ENCODE measurements at places on chromosomes 11 and 22. TPM values are rescaled to one million over a fixed set of nuclear protein-coding genes. Genes with fewer than 3 reads are reported as not detected.

GRCh38 chr22:24938741-24939341, 7.7 kb downstream of the LHFPL7 start:
- DNase-seq: peak; percentile 43

PARVA gene
- 99.8 TPM for total RNA-seq

DNA sequence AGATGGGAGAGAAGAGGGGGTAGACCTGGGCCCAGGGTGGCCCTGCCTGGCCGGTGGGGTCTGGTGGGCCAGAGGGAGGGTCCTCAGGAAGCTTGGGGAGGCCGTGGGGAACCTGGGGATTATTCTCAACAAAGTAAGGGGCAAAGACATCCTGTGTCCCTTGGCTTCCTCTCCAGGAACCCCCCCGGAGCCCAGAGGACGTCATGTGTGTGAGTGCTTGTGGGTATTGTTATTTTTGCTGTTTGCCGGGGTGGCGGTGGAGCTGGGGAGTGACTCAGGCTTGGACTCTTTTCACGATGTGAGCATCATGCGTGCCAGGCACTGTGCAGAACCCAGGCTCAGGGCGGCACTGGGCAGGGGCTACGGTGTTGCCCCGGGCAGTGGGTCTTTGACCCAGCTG, 982 bp upstream of the SHANK3 start:
- DNase-seq: peak; percentile 56

MS4A7 gene
- not detected for total RNA-seq

ADM2 gene
- total RNA-seq: 0.69 TPM

- no peak for DNase-seq
Measured at GRCh38 chr11:128949791-128950454, 7.3 kb upstream of the TP53AIP1 start.

DNA sequence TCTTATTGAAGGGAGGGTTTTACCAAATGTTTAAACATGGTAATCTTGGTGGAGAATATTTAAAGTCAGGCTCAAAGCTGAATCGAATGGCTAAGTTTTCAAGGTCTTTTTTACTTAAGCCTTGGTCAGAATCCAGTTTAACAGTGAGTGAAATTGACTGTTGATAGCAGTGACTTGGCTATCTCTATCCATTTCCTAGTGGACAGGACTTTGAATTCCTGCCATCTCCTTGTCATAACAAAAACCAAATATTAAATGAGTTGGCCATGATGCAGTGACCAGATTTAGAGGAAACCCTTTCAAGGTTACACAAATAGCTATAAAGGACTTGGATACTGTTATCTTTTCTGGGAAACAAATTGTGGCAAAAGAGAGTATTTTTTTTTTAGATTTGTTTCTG, 92.0 kb downstream of the JRKL start:
- DNase-seq: no peak

PHLDB1 gene
- total RNA-seq: 183 TPM

SCGB1C1 gene
- total RNA-seq: not detected

PHOX2A gene
- total RNA-seq: not detected

WNT11 gene
- total RNA-seq: not detected

DNA sequence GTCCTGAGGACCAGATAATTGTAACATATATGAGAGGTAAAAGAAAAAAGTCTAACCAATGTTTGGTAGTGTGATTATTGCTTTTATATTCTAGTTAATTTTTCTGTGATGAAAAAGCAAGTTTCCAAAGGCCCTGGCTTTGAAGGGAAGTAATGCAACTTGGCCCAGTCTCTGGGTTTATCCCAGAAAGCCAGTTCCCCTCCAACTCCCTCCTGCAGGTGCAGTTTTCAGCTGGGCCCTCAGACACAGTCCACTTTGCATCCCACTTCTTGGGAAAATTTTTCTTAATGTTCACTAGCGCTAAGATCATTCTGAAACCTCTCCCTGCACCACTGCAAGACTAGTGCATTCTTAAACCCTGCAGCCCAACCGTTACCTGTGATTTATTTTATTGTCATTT, 586.8 kb downstream of the NTM start:
- DNase-seq: no peak

MMP11 gene
- total RNA-seq: 10.1 TPM

DNA sequence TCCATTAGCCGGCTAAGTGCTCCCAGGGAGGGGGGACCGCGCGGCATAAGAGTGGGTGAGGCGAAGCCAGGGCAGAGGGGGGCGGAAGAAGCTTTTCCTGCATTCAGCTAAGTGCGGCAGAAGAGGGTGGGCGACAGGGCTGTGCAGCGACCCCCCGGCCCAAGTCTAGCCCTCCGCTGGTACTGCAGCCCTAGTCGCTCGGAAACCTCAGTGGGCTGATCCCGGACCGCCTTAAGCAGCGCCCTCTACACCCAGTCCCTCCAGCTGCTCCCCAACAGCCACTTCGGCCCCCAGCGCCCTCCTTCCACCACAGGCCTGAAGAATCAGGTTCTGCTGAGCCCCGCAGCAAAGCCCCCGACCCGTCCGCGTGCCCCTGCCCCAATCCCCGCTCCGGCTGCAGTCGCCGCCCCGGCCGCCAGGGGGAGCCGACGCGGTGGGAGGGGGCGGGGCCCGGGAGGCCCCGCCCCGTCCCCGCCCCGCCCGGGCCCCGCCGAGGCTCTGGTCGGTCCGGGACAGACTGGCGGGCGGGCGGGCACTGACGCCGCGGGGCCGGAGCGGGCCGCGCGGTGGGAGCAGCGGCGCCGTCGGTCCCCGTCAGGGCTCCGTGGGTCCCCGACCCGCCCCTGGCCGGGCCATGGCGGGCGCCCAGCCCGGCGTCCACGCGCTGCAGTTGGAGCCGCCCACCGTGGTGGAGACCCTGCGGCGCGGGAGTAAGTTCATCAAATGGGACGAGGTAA, at the start of gene PLCB3:
Gene PLCB3 (plus strand): TSS at position 515 of the 737 bp plus-strand sequence. CDS start 120 bp downstream, at position 635.
- DNase-seq: peak; percentile 40

DENND6B gene
- total RNA-seq: 2.9 TPM

GRCh38 chr22:21710156-21710555, 25.4 kb downstream of the YPEL1 start:
- no peak for DNase-seq

- DNase-seq: no peak
Measured at GRCh38 chr11:126523441-126524205, 168.1 kb downstream of the ST3GAL4 start.

GRCh38 chr11:122785031-122785541, 53.2 kb upstream of the CRTAM start:
- no peak for DNase-seq

DNA sequence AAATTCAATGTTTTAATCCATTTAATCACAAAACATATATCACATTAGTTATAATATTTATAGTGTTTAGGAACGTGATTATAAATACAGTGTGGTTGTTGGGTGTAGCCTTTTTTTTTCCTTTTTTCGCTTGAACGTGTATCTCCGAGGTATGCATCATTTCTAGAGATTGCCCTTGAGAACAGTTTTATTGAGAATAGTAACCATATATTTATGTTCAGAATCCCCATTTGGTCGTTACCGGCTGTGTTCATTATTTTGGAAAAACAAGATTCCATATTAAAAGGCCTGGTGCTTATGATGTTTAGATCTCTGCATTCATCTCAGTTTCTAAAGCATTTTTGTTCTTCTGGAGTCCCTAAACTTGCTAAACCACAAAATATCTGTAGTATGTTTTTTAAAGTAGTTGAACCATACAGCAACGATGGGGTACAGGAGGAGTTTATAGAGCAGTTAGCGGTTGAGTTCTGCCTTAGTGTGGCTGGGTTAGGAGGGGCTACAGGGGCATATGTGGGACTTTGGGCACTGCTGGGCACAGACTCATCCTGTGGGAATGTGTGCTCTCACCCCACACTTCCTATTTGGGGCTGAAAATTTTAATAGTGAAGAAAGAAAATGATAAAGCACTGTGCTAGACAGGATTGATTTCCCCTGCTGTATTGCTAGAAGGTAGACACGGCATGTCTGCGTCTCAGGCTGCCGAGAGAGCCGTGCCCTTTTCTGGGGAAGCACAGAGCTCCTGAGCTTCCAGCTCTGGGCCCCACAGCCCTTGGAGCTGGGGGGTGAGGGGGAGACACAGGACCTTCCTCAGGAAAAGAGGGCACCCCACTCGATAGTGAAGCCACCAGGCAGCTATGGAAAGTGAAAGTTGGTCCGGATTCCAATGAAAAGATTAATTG, 81.5 kb upstream of the PPARA start:
- peak; percentile 68 for DNase-seq
